Effector memory CD4-positive, alpha-beta T cell (primary cell): ENCODE measurements at places on chromosomes 6 and 20.

DNA sequence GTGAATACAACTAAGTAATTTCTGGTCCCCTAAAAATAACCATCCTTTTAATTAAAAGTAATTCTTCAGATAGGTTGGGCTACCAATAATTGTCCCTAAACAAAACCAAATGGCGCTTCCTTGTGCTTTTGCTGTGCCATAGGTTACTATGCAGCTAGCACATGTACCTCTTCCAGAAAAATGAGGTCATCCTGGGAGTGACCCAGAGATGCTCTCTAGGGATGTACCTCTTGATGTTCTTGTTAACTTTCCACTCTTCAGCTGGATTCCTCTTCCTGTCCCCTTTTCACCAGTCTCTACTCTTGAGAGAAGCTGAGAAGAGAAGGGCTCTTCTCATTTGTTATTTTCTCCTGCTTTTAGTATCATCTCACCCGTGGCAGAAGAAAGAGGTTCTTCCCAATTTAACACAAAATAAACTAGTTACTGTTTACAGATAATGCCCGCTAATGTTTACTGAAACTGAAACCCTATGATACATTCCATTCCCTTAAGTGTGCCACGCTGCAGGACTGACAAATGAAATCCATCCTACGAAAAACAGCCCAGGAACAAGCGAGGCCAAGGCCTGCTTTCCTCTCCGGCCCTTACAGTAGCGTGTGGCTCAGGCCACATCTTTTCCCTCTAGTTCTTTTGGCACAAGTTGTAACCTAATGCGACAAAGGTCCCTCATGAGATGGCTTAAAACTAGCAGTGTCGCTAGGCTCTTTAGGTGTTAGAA is 24.2 kb downstream of the MRS2 start:
- no peak overlapping the region for H3K27ac ChIP-seq
- no peak overlapping the region for H3K4me3 ChIP-seq
- no peaks in the 10 kb centered on the region for H3K27me3 ChIP-seq
- DNase-seq: no peak
- peaks cover 31% of the 10 kb centered on the region for H3K36me3 ChIP-seq

DNA sequence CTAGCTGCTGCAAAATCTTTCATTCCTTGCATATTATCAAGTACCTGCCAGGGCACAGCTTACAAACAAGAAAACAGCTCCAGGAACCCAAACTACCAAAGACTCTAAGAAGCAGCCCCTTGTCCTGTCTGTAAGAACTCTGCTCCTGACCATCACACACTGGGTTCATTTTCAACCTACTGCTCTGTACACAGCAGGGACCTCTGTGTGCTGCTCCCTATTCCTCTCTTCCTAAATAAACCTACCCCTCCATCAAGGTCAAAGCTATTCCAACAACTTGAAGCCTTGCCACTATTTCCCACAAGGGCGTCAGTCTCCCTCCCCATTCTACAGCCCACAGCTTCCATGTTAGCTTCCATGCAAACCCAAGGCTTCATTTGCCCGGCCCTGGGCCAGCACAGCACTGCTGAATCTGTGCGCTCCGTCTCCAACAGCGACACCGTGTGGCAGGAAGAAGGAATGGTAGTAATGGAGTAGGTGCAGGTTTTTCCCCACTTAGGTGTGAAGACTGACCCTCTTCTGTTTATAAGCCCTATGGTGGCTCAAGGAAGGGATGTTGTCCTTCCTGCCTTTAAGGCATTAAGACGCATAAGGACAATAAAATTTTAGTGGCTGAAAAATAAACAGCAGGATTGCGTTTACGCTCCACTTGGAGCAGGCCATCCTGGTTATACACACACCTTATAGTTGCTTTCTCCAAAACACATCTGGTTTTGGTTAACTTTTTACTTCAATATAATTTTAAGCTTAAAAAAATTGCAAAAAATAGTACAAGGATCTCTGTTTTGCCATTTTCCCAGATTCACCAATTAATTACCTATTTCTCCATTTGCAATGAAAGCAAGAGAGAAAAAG is 115.2 kb upstream of the NXT1 start:
- DNase-seq: no peak
- H3K4me3 ChIP-seq: no peak overlapping the region
- H3K36me3 ChIP-seq: no peaks in the 10 kb centered on the region
- no peaks in the 10 kb centered on the region for H3K4me1 ChIP-seq
- no peaks in the 10 kb centered on the region for H3K27me3 ChIP-seq

- H3K36me3 ChIP-seq: no peaks in the 10 kb centered on the region
- no peak overlapping the region for H3K27ac ChIP-seq
- no peak overlapping the region for H3K4me3 ChIP-seq
These were observed 163.1 kb upstream of the CCN2 start for GRCh38 chr6:132114201-132114825.

DNA sequence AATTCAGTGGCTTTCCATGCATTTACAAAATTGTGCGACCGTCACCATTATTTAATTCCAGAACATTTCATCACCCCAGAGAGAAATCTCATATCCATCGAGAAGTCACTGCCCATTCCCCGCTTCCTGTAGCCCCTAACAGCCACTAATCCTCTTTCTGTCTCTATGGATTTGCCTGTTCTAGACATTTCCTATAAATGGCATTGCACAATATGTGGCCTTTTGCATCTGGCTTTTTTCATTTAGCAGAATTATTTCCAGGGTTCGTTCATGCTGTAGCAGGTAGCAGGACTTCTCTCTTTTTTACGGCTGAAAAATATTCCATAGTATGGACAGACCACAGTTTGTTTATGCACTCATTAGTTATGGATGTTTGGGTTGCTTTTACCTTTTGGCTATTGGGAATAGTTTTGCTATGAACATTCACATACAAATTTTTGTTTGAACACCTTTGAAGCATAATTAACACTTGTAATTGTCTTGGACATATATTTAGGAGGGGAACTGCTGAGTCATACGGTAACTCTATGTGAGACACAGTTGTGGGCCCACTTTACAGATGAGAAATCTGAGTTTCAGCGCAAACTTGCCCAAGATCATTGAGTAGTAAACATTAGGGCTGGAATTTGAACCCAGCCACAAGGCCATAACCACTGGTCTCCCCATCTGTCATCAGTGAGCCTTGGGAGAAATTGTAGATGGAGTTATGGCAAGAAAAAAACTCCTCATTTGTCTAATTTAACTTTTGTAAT is 126.9 kb downstream of the BMP7 start:
- no peaks in the 10 kb centered on the region for H3K36me3 ChIP-seq
- H3K27ac ChIP-seq: no peak overlapping the region
- no peaks in the 10 kb centered on the region for H3K4me1 ChIP-seq
- H3K4me3 ChIP-seq: no peak overlapping the region
- no peaks in the 10 kb centered on the region for H3K27me3 ChIP-seq

GRCh38 chr20:45913116-45913515 is 1.2 kb upstream of the PLTP start:
- no peak overlapping the region for H3K4me3 ChIP-seq
- H3K27me3 ChIP-seq: no peaks in the 10 kb centered on the region
- no peaks in the 10 kb centered on the region for H3K36me3 ChIP-seq
- no peak for DNase-seq
- peaks cover 14% of the 10 kb centered on the region for H3K4me1 ChIP-seq

DNA sequence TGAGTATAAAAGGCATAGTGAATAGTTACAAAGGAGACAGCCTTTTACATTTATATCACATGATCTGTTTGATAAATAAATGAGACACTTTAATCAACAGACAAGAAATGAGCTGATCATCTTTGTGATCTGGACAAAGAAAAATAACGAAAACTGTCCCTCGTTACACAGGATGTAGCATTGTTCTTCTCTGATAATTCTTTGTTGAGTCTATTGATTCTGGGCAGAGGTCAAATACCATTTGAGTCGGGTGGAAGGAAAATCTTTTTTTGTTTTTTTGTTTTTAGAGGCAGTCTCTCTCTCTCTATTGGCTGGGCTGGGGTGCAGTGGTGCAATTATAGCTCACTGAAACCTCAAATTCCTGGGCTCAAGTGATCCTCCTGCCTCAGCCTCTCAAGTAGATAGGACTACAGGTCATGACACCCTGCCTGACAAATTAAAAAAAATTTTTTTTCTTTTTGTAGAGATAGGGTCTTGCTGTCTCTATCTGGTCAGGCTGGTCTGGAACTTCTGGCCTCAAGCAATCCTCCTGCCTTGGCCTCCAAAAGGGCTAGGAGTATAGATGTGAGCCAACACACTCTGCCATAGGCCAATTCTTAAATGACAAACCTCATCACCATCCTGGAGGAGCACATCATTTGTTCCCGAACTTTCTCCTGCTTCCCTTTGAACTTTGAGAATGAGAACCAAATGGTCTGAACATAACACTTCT is 41.8 kb downstream of the CCDC170 start:
- no peaks in the 10 kb centered on the region for H3K4me1 ChIP-seq
- DNase-seq: no peak
- H3K4me3 ChIP-seq: no peak overlapping the region
- no peak overlapping the region for H3K27ac ChIP-seq
- H3K27me3 ChIP-seq: no peaks in the 10 kb centered on the region

DNA sequence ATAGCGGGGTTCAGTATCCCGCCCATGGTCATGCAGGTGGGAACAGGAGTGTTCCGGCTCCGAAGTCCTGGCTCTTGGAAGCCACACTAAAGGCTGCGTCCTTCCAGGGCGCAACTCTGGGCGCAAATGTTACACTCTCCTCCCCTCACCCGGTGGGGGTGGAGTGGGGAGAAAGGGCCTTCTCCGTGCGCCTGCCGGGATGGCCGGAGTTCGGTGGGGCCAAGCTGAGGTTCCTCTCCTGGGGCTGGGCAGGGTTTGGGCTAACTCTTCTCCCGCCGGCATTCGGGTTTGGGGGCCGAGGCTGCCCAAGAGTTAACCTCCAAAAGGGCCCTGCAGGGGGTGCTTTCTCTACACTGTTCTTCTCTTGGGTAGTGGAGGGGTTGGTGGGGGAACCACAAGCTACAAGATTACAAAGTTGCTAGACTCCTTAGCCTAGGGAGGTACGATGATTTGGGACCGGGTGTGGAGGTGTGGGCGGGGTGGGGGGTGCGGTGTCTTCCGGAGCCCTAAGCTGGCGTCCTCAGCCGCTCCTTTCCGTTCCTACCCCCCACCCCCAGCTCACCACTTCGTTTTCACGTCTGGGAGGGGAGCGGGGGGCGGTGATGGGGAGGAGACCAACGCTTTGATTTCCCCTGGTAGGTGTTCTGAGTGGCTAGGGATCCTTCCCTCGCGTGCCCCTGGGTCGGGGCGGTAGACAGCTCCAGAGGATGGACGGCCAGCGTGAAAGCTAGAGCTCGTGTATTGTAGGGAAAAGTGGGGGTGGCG is 12.3 kb downstream of the NRN1 start:
- H3K4me3 ChIP-seq: no peak overlapping the region
- H3K4me1 ChIP-seq: peaks cover 44% of the 10 kb centered on the region
- no peaks in the 10 kb centered on the region for H3K36me3 ChIP-seq
- peaks cover 67% of the 10 kb centered on the region for H3K27me3 ChIP-seq
- no peak for DNase-seq

- no peak for DNase-seq
- no peak overlapping the region for H3K4me3 ChIP-seq
- H3K27me3 ChIP-seq: peaks cover 12% of the 10 kb centered on the region
- no peak overlapping the region for H3K27ac ChIP-seq
These were observed 20.8 kb upstream of the CHRNA4 start for GRCh38 chr20:63381781-63382431.

- H3K36me3 ChIP-seq: peaks cover 15% of the 10 kb centered on the region
- H3K27ac ChIP-seq: no peak overlapping the region
- no peak overlapping the region for H3K4me3 ChIP-seq
- no peaks in the 10 kb centered on the region for H3K27me3 ChIP-seq
These were observed 2.2 kb upstream of the ACAT2 start for GRCh38 chr6:159759645-159760044.

DNA sequence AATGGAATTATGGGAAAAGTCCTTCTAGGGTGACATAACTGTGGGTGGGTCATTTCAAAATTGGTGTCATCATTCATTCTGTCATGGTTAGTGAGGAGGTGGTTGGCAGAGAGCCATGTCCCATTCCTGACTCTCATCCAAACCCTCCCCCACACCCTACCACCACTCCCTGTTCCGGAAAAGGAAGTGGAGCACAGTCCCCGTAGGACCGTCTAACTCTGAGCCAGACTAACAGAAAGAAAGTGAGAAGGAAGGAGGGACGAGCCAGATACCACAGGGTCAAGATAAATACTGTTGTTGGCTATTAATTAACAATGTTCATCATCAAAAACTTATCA is 4.8 kb downstream of the TRIM10 start:
- no peak for DNase-seq
- no peak overlapping the region for H3K4me3 ChIP-seq
- H3K27ac ChIP-seq: no peak overlapping the region
- H3K36me3 ChIP-seq: no peaks in the 10 kb centered on the region

DNA sequence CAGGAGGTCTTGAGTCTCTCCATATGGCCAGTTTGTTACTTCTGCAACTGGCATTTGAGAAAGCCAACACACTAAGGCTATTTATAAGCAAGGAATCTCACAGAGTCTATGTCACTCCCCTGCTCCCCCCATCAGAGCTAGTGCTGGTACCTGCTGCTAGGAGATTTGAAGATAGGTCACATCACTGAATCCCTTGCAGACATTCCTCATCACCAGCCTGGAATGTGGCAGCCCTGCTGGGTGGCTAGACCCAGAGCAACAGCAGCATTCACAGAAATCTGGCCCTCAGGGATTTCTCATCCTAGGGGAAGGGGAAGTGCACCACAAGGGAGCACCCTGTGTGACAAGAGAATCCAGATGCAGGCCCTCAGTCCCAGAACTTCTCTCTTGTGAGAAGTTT is 672.1 kb downstream of the HACE1 start:
- no peak overlapping the region for H3K4me3 ChIP-seq
- DNase-seq: no peak
- no peaks in the 10 kb centered on the region for H3K27me3 ChIP-seq
- H3K36me3 ChIP-seq: no peaks in the 10 kb centered on the region

GRCh38 chr6:2190661-2191389 is 54.6 kb downstream of the GMDS start:
- H3K36me3 ChIP-seq: no peaks in the 10 kb centered on the region
- no peak overlapping the region for H3K27ac ChIP-seq
- no peak overlapping the region for H3K4me3 ChIP-seq
- DNase-seq: no peak

GRCh38 chr6:99789767-99790166 is 183.1 kb downstream of the PRDM13 start:
- no peaks in the 10 kb centered on the region for H3K4me1 ChIP-seq
- no peak overlapping the region for H3K4me3 ChIP-seq
- DNase-seq: no peak
- H3K27ac ChIP-seq: no peak overlapping the region

GRCh38 chr6:143697076-143697800 is 19.5 kb downstream of the PHACTR2 start:
- H3K27ac ChIP-seq: no peak overlapping the region
- H3K4me1 ChIP-seq: no peaks in the 10 kb centered on the region
- no peak for DNase-seq
- H3K27me3 ChIP-seq: no peaks in the 10 kb centered on the region
- H3K36me3 ChIP-seq: no peaks in the 10 kb centered on the region
- H3K4me3 ChIP-seq: no peak overlapping the region

GRCh38 chr6:24126586-24127192 is 674 bp downstream of the NRSN1 start:
- DNase-seq: no peak
- H3K36me3 ChIP-seq: no peaks in the 10 kb centered on the region
- no peaks in the 10 kb centered on the region for H3K4me1 ChIP-seq
- H3K27ac ChIP-seq: no peak overlapping the region

- no peaks in the 10 kb centered on the region for H3K27me3 ChIP-seq
- H3K4me1 ChIP-seq: no peaks in the 10 kb centered on the region
- no peak overlapping the region for H3K27ac ChIP-seq
- no peak for DNase-seq
- no peaks in the 10 kb centered on the region for H3K36me3 ChIP-seq
These were observed 8.4 kb downstream of the LRP11 start for GRCh38 chr6:149855741-149856140.

- no peaks in the 10 kb centered on the region for H3K27me3 ChIP-seq
- H3K36me3 ChIP-seq: no peaks in the 10 kb centered on the region
- H3K4me1 ChIP-seq: no peaks in the 10 kb centered on the region
- H3K4me3 ChIP-seq: no peak overlapping the region
These were observed 463.9 kb upstream of the JAG1 start for GRCh38 chr20:11137688-11138087.
